ENCODE measurements at places on chromosomes 7 and 10.

DNA sequence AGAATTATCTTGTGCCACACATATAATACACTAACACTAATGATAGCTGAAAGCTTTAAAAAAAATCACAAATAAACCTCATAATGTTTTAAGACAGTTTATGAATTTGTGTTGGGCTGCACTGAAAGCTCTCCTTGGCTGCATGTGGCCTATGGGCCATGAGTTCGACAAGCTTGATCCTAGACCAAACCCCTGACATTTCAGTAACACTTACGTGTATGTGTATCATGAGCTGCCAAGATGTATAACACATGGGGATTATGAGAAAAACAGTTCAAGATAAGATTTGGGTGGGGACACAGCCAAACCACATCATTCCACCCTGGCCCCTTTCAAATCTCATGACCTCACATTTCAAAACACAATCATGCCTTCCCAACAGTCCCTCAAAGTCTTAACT lies 823.8 kb downstream of the PCDH15 start:
- DNase-seq: no peak

GRCh38 chr7:26930201-26930600 lies 65.8 kb upstream of the SKAP2 start:
- DNase-seq: no peak

GRCh38 chr7:47375121-47375938 lies 206.6 kb downstream of the TNS3 start:
- no peak for DNase-seq

DNA sequence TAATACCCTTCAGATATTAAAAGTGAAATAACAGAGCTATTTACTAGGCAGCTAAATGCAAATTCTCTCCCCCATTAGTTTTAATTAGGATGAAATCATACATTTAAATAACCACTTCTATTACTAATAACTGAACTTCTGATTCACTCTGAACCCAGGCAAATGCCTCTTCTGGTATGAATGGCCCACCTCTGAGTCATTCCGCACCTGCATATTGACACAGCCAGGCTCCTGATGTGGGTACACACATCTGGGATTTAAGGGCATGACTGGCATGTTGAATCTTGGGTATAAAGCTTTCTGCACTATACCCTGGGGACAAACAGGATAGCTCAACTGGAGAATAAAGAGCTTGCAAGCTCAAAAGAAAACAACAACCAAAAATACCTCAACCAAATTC lies 140.9 kb downstream of the AUTS2 start:
- peak; percentile 25 for DNase-seq

DNA sequence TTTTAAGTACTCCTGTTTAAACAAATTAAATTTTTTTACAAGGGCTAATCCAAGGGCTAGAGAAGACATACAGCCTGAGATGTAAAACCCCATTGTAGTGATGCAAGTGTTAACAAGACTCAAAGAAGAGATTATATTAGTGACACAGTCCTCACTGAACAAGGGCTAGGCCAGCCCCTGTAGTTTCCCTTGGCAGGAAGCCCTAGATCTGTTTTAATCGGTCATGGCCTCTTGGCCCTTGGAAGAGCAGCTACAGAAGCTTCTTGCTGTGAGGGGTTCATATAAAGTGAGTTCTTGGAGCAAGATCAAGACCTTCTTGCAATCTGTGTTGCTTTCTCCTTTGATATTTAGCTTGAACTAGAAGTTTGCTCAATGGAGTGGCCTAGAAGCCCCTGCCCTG lies 1339.4 kb downstream of the XPNPEP1 start:
- DNase-seq: no peak

DNA sequence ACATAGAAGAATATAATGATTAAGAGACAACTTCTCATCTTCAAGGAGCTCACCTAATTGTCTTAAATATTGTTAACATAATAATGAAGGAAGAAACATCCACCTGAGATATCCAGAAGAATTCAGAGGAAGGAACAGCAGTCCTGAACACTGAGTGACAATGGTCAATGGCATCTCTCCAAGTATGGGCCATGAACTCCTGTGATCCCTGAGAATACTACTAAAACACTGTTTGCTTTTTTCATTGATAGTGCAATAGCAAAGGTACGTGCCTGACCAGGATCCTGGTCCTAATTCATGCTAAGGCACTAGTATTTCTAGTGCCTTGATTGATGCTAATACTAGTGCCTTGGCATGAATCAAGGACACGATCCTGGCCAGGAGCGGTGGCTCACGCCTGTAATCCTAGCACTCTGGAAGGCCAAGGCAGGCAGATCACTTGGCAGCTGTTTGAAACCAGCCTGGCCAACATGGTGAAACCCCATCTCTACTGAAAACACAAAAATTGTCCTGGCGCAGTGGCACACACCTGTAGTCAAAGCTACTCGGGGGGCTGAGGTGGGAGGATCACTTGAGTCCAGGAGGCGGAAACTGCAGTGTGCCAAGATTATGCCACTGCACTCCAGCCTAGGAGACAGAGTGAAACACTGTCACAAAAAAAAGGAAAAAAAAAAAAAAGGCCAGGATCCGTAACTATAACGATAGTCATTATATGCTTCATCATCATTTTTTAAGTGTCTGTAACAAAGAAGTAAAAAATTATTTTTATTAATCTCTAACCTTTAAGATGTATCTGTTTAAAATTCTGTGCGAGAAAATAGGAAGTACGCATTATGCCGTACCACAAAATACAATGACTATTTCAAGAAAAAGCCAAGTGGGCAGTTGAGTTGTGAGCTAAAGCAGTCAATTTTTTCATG lies 49.1 kb downstream of the SRPK2 start:
- DNase-seq: no peak

Data from A549 (cell line).